Caco-2 (cell line): ENCODE measurements at places on chromosomes 4 and X. TPM values are rescaled to one million over a fixed set of nuclear protein-coding genes. Genes with fewer than 3 reads are reported as not detected.

DNA sequence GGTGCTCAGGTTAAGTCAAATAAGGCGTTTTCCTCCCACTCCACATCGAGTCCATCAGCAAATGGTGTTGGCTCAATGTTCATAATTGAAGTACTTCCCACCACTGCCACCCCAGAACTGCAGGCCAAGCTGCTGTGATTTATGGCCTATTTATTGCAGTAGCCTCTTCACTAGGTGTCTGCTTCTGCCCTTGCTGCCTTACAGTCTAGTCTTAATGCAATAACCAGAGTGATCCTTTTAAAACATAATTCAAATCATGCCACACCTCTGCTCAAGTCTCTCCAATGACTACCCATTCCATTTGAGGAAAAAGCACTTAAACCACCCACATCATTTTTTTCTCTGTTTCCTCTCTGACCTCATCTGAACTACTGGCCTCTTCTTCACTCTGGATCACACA, 220.3 kb downstream of the KCNIP4 start:
- H3K27me3 ChIP-seq, result no peaks in the 10 kb centered on the region
- no peak for DNase-seq
- no peak overlapping the region for H3K27ac ChIP-seq
- H3K4me3 ChIP-seq, result no peak overlapping the region

DNA sequence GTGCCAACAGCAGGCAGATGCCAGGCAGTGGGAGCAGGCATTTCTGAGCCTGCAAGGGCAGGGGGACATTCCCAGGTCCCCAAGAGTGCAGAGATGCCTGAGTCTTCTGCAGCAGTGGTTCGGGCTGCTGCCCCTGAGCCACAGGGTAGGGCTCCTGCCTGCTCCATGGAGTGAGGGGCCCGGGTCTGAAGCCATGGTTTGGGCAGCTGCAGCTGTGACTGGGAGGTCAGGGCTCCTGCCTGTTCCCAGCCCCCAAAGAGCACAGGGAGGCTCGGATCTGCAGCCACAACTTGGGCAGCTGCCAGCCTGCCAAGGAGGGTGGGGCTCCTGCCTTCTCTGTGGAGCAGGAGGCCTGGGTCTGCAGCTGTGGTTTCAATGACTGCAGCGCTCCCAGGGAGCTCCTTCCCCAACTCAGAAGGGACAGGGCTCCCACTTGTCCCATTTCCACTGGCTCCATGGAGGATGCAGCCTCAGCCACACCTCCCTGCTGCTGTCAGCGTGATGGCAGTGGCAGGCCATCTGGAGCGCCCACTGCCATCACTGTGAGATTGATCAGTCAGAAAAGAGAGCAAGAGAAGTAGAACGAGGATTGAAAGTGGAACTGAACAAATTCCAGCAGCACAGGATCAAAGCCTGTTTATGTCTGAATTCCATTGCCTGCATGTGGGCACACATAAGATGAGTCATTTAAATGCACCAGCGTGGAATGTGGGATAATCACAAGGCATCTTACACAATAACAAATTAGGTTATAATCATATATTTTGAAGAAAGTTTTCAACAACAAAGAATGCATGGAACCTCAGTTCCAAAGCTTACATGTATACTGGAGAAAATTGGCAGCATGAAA, 93.1 kb upstream of the CXorf51A start:
- no peak overlapping the region for H3K4me3 ChIP-seq
- no peak for DNase-seq
- H3K36me3 ChIP-seq, result no peaks in the 10 kb centered on the region
- no peak overlapping the region for H3K27ac ChIP-seq

DNA sequence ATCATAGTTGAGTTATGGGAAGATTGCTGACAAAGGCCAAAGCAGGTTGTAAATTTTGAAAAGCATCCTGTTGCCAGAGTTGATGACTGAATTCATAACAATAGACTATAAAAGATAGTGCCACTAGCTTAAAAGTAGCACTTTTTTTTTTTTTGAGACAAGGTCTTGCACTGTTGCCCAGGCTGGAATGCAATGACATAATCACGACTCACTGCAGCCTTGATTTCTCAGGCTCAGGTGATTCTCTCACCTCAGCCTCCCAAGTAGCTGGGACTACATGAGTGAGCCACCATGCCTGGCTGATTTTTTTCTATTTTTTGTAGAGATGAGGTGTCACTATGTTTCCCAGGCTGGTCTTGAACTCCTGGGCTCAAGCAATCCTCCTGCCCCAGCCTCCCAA, 122.7 kb downstream of the SPOCK3 start:
- no peaks in the 10 kb centered on the region for H3K27me3 ChIP-seq
- no peak overlapping the region for H3K27ac ChIP-seq
- no peaks in the 10 kb centered on the region for H3K36me3 ChIP-seq
- DNase-seq, result no peak
- H3K4me3 ChIP-seq, result no peak overlapping the region
- H3K4me1 ChIP-seq, result no peaks in the 10 kb centered on the region

- H3K4me3 ChIP-seq, result peak within 1 kb of the TSS; percentile 42
- no peaks in the 10 kb centered on the region for H3K27me3 ChIP-seq
- H3K4me1 ChIP-seq, result peaks cover 8% of the 10 kb centered on the region; the same call in 1 of the 2 replicates
Observed at GRCh38 chrX:153925739-153926551, at the start of gene ARHGAP4. TSS of gene ARHGAP4 (minus strand) at chrX:153926264. CDS start at chrX:153926202, 62 bp downstream.

- H3K4me3 ChIP-seq, result no peak overlapping the region
- H3K4me1 ChIP-seq, result no peaks in the 10 kb centered on the region
- no peak overlapping the region for H3K27ac ChIP-seq
- H3K36me3 ChIP-seq, result no peaks in the 10 kb centered on the region
- DNase-seq, result no peak
Observed at GRCh38 chr4:137614491-137614890, 82.2 kb upstream of the PCDH18 start.

DNA sequence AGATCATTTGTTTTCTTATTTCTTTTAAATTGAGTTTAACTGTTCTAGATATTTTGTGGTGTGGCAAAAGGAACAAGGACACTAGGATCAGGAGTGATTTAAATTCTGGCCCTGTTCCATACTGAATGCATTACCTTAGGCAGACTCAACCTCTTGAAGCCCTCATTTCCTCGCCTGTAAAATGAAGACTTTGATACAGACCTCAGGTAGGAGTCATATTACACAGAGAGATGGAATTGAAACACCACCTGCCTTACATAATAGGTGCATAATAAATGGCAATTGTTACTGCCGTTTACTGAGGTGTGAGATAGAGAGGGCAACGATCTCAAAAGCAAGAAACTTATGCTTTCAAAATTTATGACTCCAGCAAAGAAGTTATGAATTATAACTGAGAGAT, 28.2 kb upstream of the RASSF6 start:
- H3K36me3 ChIP-seq, result no peaks in the 10 kb centered on the region
- DNase-seq, result no peak
- no peaks in the 10 kb centered on the region for H3K4me1 ChIP-seq
- H3K4me3 ChIP-seq, result no peak overlapping the region
- no peak overlapping the region for H3K27ac ChIP-seq
- H3K27me3 ChIP-seq, result no peaks in the 10 kb centered on the region

DNA sequence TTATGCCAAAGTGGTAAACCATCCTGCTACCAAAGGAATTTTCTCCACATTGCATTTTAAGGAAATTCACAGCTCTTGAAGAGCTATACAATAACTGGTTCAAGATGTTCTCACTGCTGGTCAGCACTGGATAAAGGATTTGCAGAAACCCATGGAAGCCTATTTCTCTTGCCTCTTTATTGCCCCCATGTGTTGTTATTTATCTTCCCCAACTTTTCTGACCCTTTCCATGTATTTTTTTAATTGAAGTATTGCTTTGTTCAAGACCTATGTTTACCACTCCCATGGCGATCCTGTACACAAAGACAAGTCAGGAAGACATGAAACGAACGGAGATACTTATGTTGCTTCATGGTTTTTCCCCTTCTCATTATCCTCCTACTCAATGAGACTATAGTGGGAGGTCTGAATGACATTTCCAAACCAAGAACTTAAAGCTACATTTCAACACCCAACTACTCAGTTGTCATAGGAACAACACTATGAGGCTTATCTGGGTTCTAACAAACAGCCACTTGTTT, 566.4 kb upstream of the DIPK2B start:
- H3K36me3 ChIP-seq, result no peaks in the 10 kb centered on the region
- no peak overlapping the region for H3K27ac ChIP-seq
- no peak for DNase-seq
- H3K4me3 ChIP-seq, result no peak overlapping the region
- H3K27me3 ChIP-seq, result no peaks in the 10 kb centered on the region

DNA sequence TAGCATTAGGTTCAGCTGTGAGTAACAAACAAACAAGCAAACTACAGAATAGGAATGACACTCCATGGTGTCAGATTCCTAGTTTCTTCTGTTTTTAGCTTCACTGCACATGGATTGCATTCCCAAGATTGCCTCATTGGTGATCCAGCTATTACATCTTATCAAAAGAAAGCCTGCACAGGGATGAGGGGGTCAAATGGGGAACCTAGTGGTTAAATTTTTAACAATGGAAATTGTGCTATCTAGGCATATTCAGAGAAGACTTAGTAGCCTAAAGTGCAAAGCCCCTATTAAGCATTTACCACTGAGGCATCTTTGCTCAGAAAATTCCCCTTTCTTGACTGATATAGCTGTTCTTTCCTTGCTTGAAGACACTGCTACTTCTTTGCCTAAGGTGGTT, 3.9 kb upstream of the TTC29 start:
- no peaks in the 10 kb centered on the region for H3K36me3 ChIP-seq
- no peak overlapping the region for H3K4me3 ChIP-seq
- no peaks in the 10 kb centered on the region for H3K4me1 ChIP-seq
- no peak for DNase-seq
- H3K27ac ChIP-seq, result no peak overlapping the region
- H3K27me3 ChIP-seq, result no peaks in the 10 kb centered on the region

DNA sequence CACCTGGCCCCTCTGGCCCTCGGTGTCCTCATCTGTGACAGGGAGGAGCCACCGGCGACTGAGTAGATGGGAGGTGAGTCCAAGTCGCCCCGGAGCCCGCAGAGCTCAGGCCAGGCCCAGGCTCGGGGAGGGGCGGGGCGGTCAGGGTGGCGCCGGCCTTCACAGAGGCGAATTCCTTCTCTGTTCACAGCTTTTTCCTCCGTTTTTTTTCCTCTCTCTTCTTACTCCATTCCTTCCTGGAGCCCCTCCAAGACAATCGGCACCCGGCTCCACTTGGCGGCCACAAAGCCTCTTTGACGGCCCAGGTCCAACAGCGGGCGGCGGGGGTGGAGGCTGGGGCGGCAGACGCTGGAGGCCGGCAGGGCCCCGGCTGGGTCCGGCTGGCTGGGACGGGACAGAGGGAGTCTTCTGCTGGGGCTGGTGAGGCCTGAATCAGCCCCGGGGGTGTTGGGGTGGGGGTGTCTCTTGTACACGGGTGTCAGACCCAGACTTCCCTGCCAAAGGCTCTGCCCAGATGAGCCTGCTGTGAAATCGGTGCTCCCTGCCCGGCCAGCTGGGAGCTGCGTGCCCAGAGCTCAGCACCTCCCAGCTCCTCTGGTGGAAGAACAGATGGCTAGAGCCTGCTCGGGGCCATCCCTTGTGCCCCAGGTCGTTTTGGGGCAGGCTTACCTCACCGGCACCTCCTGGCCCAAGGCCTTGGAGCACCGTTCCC, 22.6 kb downstream of the FGFRL1 start:
- H3K36me3 ChIP-seq, result no peaks in the 10 kb centered on the region
- no peak overlapping the region for H3K4me3 ChIP-seq
- H3K4me1 ChIP-seq, result no peaks in the 10 kb centered on the region
- no peak overlapping the region for H3K27ac ChIP-seq
- H3K27me3 ChIP-seq, result no peaks in the 10 kb centered on the region

DNA sequence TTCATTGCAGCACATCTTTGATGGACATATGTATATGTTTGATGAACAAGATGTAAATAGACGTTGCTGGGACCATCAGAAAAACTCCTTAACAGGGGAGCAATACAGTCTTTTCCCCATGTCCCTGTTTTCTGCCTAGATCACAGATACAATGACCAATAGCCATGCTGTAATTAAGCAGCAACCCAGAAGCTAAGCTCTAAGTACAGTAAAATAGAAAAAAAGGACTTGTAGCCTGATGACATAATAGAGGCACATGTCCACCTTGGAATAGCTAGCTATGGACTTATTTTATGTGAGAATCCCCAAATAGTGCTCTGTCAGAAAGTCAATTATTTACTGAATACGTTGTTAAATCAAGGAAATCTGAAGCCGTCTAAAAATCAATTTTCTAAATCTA, 14.9 kb downstream of the FAM13A start:
- no peaks in the 10 kb centered on the region for H3K4me1 ChIP-seq
- H3K36me3 ChIP-seq, result no peaks in the 10 kb centered on the region
- H3K27ac ChIP-seq, result no peak overlapping the region
- no peaks in the 10 kb centered on the region for H3K27me3 ChIP-seq
- DNase-seq, result no peak
- H3K4me3 ChIP-seq, result no peak overlapping the region

DNA sequence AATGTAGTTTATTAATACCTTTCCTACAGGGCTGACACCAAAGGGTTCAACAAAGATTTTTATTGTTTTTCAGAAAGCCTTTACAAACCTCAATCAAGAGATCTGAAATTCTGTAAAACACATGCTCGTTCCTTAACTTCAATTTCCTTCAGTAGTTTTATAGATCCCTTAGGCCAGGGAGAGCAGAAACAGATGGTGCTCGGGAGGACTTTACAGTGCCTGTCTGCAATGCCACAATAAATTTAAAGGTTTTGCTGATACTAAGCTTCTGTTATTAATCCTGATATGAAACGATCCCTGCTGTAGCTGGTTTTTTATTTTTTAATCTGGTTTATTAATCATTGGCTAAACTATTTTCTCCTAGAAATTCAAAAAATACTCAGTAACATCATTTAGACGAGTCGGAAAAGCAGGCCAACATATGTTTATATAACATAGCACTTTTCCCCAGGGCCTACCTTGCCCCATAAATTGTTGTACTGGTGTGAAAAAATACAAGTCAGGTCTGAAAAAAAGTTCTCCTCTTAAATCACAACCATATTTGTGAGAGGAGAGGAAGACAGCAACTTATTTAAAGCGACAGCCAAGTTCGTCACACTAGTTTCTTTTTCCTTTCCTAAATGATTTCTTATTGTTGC, 39.8 kb downstream of the SHISA3 start:
- H3K36me3 ChIP-seq, result no peaks in the 10 kb centered on the region
- no peak overlapping the region for H3K4me3 ChIP-seq
- H3K27ac ChIP-seq, result no peak overlapping the region
- no peaks in the 10 kb centered on the region for H3K27me3 ChIP-seq
- no peaks in the 10 kb centered on the region for H3K4me1 ChIP-seq
- no peak for DNase-seq

- no peaks in the 10 kb centered on the region for H3K36me3 ChIP-seq
- H3K4me3 ChIP-seq, result no peak overlapping the region
- no peaks in the 10 kb centered on the region for H3K27me3 ChIP-seq
- H3K27ac ChIP-seq, result no peak overlapping the region
- no peaks in the 10 kb centered on the region for H3K4me1 ChIP-seq
Observed at GRCh38 chrX:6225911-6226595, 2.6 kb downstream of the NLGN4X start.

GRCh38 chr4:14168919-14169318, 541.4 kb upstream of the BOD1L1 start:
- no peak overlapping the region for H3K4me3 ChIP-seq
- H3K27ac ChIP-seq, result no peak overlapping the region
- H3K4me1 ChIP-seq, result no peaks in the 10 kb centered on the region
- no peaks in the 10 kb centered on the region for H3K36me3 ChIP-seq
- no peak for DNase-seq

Gene PITX2
- 76.8 and 82.8 TPM in 2 replicates for total RNA-seq

Gene CENPVL2
- total RNA-seq, result not detected in 2 replicates

Gene MAP7D2
- total RNA-seq, result 42.8 and 45.4 TPM in 2 replicates

Gene APEX2
- total RNA-seq, result 17.0 and 19.6 TPM in 2 replicates

Gene RAI2
- 0.16 and 0.18 TPM in 2 replicates for total RNA-seq

Gene MSX1
- total RNA-seq, result 30.0 and 35.1 TPM in 2 replicates
